ENCODE measurements at places on chromosomes 6 and 20. TPM values are rescaled to one million over a fixed set of nuclear protein-coding genes. Genes with fewer than 3 reads are reported as not detected.

DNA sequence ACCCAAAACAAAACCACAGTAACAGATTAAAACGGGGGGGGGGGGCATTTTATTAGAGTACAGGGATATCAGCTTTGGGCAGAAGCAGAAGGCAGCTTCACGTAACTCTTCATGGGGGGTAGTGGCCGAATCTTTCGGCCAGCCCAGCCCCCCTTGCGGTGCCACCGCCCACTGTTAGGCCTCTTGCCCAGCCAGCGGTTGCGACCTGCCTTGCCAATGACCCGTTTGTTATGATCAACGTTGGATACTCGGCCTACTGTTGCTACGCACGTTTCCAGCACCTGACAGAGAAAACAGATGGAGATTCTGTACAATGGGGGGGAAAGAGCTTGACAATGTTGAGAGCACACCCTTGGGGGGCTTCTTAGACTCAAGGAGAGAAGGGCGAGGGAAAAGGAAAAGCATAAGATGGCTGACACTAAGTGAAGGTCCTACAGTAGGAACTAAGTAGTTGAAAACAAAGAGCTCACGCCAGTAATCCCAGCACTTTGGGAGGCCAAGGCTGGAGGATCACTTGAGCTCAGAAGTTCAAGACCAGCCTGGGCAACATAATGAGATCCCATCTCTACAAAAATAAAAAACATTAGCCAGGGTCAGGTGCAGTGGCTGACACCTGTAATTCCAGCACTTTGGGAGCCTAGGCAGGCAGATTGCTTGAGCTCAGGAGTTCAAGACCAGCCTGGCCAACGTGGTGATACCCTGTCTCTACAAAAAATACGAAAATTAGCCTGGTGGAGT, 724 bp upstream of the CUL7 start:
- no peak for ATAC-seq

BCKDHB gene
- total RNA-seq, result 13.3 TPM

GRCh38 chr6:17455919-17456318, 62.5 kb downstream of the CAP2 start:
- no peak for ATAC-seq

- ATAC-seq, result no peak
These were observed 68.2 kb downstream of the RTN4IP1 start for GRCh38 chr6:106560996-106561685.

HSD17B8 gene
- 16.1 TPM for total RNA-seq

IFNGR1 gene
- total RNA-seq, result 50.2 TPM

DNA sequence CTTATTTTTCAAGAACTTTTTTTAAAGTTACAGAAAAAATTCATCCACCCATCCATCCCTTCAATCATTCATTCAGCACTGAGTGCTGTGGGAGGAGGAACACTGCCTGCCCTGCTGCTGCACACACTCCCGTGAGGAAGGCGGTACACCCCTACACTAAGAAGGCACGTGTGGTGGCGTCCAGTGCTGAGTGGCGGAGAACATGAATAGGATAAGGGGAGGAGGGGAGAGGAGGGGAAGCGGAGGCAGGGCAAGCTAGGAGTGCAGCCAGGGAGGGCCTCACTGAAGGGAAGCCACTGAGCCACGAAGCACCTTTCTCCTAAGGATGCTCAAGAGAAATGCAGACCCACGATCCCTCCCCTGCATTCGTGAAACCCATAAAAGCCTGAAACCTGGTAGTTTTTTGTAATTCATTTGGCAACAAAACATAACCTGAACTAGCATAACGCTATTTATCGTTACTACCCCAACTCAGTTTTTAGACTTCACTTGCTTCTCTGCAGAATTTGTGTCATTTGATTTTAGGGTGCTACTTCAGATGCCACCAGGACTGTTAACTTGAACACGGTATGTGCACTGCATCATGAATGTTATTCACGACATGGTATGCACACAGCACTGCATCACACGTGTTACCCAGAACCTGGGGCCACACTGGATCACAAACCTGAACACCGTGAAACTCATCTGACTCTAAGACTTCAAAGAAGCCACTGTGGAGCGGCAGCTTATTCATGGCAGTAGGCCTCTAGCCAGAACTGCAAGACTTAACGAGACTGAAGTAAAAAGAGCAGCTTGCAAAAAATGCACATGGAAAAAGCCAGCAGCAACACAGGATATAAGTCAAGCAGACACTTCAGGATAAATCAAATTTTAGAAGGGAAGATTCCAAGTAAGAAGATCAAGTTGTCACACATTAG, 3.5 kb downstream of the RNASET2 start:
- no peak for ATAC-seq

GRCh38 chr20:58891086-58891717, 38.7 kb downstream of the GNAS start:
- peak; percentile 68 for ATAC-seq

- no peak for ATAC-seq
These were observed 373.7 kb downstream of the HACE1 start for GRCh38 chr6:104486035-104486434.

DNA sequence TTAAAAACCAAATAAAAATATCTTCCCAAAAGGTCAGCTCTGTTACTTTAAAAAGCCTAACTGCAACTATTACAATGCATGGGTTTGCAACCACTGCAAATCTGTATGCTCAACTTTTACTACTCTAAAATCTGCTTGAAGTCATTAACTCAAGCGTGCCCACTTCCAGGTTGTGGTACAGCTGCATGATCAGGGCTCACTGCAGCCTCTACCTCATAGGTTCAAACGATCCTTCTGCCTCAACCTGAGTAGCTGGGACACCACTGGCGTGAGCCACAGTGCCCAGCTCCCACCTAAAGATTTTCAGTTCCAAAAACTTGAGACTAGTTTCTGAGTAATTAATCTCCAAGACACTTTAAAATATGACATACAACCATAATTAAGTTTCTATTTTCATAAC, 8.2 kb downstream of the DIDO1 start:
- ATAC-seq, result no peak

NMBR gene
- total RNA-seq, result not detected

- ATAC-seq, result peak; percentile 82
These were observed 10.4 kb upstream of the GCNT2 start for GRCh38 chr6:10510592-10511367.

GRCh38 chr6:133892813-133893691, 4.1 kb downstream of the TCF21 start:
- ATAC-seq, result no peak

GRCh38 chr6:3292431-3293197, 33.9 kb downstream of the PSMG4 start:
- ATAC-seq, result no peak

PXDC1 gene
- 147 TPM for total RNA-seq

SLC4A11 gene
- total RNA-seq, result 0.31 TPM

DNA sequence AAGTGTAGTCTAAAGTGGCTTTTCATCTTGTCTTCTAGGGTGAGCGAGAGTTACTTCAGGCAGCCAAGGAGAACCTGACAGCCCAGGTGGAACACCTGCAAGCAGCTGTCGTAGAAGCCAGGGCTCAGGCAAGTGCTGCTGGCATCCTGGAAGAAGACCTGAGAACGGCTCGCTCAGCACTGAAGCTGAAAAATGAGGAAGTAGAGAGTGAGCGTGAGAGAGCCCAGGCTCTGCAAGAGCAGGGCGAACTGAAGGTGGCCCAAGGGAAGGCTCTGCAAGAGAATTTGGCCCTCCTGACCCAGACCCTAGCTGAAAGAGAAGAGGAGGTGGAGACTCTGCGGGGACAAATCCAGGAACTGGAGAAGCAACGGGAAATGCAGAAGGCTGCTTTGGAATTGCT, 27.1 kb downstream of the C20orf173 start:
- ATAC-seq, result no peak

DNA sequence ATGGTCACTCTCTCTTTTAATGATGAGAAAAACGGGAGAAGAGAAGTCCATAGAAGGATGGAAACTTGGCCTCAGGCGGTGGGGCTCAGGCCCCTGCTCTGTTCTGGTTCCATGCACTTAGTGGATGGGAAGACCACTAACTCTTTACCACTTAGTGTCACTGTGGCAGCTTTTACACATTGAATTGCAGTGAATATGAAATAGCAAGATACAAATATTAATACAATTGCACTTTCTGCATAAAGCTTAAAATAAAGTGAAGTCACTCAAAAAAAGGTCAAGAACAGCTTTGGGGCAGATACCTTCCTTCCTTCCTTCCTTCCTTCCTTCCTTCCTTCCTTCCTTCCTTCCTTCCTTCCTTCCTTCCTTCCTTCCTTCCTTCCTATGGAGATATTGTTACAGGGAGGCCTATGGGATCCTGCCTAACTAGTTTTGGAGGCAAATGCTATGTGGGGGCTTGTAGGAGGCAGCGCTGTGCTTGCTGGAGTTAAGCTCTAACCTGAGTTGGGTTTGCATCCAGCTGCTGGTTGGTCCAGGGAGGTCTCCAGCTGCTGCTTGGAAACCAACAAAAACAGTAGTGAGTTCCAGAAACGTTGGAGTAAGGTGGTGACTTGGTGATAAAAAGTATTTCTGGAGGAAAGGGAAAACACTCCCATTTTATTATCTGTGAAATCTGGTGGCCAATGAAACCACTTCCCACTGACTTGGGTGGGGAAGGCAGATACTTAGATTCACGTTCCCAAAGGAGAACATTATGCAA, 62.3 kb upstream of the NKX2-2 start:
- no peak for ATAC-seq

GRCh38 chr6:17665132-17665531, 41.6 kb downstream of the NUP153 start:
- no peak for ATAC-seq

GRCh38 chr20:11982955-11983470, 65.3 kb downstream of the BTBD3 start:
- no peak for ATAC-seq

- no peak for ATAC-seq
These were observed 261.2 kb downstream of the FOXC1 start for GRCh38 chr6:1870932-1871331.

Measured in gastroesophageal sphincter (tissue), 4 donors.